ENCODE measurements at places on chromosomes 6 and 20. TPM values are rescaled to one million over a fixed set of nuclear protein-coding genes. Genes with fewer than 3 reads are reported as not detected.

The SLC22A7 gene
- not detected for polyA plus RNA-seq

The EBF4 gene
- polyA plus RNA-seq = 1.1 TPM

The HAO1 gene
- not detected for polyA plus RNA-seq

The CALHM4 gene
- polyA plus RNA-seq = not detected

The FAM217A gene
- not detected for polyA plus RNA-seq

The MUCL3 gene
- not detected for polyA plus RNA-seq
